ENCODE measurements at places on chromosomes 16 and 17.

DNA sequence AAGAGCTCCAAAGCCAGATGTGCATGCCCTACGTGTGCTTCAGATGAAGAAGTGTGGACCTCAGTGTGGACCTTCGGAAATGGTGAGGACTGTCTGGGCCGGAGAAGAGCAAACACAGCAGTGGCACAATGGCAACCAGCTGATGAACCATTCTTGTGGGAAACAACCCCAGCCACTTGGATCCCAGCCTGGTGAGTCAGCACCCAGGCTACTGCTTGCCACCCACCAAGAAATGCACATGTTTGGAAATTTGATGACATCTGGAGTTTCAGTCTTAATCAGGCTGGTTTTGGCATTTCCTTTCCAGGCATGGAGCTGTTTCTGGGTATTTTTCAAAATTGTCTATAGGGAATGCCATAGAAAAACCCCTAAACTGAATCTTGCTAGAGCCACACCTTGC lies 42.7 kb downstream of the DYNLRB2 start:
- DNase-seq: no peak

GRCh38 chr16:89281189-89281577 lies 63.7 kb downstream of the ZNF778 start:
- DNase-seq: no peak

DNA sequence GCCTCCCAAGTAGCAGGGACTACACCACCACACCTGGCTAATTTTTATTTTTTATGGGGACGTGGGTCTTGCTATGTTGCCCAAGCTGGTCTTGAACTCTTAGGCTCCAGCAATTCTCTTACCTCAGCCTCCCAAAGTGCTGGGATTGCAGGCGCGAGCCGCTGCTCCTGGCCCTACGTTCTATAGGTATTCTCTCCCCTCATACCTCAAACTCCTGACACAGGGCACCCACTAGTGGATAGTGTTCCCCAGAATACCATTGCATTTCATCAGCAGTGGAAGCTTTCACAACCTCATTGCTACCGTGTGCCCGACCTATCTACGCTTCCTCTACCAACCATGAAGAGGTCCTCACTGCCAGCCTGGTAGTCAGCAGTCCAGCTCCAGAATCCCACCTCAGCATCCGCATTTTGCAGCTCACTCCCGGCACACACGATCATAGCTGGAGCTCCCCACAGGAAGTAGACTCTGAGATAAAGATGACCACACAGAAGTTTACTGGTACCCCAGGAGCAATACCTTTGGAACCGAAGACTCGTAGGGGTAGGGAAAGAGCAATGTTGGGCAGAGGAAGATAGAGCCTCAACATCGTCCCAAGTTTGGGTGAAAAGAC lies 9.3 kb downstream of the CTRB2 start:
- DNase-seq: no peak

DNA sequence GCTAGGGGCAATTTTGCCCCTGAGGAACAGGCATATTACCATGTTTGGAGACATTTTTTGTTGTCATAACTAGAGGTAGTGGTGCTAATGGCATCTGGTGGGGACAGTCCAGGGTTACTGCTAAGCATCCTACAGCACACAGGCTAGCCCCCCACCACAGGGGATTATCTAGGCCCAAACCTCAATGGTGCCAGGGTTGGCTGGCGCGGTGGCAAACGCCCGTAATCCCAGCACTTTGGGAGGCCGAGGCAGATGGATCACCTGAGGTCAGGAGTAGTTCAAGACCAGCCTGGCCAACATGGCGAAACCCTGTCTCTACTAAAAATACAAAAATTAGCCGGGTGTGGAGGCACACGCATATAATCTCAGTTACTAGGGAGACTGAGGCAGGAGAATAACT lies 15.2 kb downstream of the C1QTNF1 start:
- no peak for DNase-seq

DNA sequence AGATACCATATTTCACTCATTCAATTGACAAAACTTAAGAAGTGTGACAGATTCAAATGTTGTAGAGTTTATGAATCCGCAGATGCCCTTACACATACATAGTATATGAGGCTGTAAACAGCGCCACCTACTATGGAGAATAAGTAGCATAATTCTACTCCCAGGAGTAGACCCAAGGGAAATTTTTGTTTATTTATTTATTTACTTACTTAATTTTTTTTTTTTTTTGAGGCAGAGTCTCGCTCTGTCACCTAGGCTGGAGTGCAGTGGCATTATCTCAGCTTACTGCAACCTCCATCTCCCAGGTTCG lies 35.5 kb downstream of the GAN start:
- peak; percentile 54 for DNase-seq

GRCh38 chr16:66926961-66927436 lies 1.7 kb upstream of the RRAD start:
- no peak for DNase-seq

GRCh38 chr17:80691784-80692183 lies 147.1 kb downstream of the RPTOR start:
- DNase-seq: no peak

DNA sequence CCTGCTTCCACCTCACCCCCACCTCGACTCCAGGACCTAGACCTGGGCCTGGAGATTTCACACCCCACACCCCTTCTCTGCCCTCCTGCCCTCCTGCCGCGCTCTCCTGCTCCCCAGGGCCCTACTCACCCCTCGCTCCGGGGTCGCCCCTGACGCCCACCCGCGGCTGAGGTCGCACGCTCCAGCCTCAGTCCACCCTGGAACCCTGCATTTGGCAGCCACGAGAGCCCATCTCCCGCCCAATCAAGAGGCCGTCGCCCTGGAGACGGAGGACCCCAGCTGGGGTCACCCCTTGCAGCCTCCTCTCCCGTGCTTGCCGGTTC lies 16.1 kb downstream of the TLE7 start:
- no peak for DNase-seq

GRCh38 chr17:33373273-33373672 lies 80.2 kb upstream of the ASIC2 start:
- no peak for DNase-seq

DNA sequence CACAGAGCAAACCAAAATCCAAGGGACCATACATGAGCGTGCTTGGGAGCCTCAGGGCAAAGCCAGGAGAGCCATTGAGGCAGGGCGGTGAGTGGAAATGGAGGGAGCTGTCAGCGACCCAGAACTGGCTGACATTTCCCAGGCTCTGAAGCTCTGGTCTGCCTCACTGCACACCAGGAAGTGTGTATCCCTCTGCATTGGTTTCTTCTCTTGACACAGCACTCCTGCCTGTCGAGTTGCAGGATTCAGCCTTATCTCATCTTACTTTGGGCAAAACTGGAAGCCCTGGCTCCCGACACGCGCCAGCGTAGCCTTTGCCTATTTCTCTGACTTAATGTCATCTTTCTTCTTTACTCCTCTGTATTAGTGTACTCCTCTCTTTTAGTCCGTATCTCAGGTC lies 144.7 kb upstream of the HS3ST3A1 start:
- DNase-seq: no peak

GRCh38 chr17:70136131-70136530 lies 33.2 kb upstream of the KCNJ2 start:
- DNase-seq: no peak

DNA sequence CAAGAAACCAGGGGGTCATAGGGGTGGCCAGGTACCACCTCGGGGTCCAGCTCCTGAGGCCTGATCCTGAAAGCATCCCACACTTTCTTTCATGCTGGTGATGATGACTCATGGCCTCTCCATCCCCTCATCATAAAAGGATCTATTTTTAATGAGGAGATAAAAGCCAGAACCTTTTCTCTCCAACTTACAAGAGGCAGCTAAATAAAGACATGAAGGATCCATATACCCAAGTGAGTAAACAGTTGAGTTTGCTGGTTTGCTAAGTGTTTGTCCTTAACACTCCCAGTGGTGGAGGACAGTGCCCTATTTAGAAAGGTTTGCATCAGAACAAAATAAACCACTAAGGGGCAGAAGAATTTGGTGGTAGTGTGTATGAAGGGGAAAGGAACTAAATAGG lies 383.8 kb downstream of the GRIN2A start:
- DNase-seq: no peak

DNA sequence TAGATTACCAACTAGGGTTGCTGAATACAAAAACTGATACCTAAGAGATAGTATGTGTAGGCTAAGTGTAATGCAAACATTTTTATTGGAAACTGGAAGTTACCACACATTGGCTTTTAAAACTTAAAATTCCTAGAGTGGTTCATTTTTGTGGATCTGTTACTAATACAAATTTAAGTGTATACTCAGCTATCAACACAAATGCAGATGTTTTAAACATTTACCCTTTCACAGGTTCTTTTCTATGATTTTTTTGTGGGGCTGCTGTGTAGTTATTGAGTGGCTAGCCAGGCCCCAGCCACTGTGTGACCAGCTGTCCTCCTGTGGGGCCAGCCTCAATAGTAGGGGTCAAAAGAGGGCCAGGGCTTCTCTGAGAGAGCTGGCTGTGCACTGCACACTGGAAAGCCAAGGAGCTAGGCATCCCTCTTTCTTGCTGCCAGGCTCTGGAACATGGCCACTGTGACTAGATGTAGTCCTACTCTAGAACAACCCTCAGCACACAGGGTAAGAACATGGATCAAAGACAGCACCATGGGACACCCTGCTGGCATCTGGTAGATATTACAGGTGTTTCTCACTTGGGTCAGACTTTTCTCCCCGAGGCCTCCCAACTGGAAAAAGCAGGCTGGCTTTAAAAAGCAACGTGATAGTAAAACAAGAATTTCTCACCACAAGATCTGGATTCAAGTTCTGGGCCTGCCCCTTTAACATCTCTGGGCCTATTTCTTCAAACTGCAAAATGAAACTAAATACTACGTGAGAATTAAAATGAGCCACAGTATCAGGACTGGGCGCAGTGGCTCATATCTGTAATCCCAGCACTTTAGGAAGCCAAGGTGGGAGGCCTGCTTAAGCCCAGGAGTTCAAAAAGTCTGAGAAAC lies 7.3 kb upstream of the VEZF1 start:
- DNase-seq: no peak

DNA sequence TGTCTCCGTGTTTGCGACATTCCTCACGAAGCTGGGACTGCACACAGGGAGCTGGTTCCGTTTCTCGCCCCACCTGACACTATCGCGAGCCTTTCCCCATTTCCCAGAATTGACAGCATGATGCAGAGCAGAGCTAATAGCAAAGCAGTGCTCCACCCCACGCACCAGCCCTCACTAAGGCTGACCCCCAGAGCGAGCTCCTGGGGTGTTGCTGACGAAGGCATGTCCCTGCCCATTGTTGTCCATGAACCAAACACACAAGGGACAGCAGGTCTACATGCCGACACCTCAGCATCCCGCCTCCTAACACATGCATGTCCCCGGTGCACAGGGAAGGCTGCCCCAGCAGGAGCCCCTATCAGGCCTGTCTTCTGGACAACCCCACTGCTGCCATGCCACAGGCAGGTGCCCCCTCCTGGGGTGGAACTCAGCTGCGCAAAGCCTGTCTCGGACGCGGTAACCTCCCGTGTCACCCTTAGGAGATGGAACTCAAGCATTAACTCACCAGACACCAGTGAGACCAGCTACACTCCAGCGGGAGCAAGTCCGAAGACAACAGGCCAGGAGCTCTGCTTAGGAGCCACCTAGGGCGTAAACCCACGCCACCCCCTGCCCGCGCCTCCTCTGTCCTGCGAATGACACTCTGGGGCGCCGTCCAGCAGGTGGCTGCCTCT lies 16.9 kb upstream of the TRAP1 start:
- no peak for DNase-seq

DNA sequence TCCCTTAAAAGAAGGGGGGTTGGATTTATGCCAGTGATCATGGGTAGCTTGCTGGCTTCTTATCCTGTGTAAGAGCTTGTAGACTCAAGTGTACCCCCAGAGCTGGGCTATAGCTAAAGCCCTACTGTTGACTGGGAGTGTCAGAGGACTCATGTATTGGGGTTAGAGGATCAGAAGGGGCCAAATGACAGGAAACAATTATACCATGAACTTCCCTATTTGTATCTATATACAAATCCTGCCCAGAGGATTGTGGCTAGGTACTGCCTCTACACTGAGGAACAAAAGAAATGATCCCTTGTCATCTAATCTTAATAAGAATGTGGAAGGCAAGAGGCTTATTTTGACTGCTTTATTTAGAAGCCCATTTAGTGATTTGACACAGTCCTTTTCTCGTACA lies 14.3 kb downstream of the ZP2 start:
- DNase-seq: no peak

DNA sequence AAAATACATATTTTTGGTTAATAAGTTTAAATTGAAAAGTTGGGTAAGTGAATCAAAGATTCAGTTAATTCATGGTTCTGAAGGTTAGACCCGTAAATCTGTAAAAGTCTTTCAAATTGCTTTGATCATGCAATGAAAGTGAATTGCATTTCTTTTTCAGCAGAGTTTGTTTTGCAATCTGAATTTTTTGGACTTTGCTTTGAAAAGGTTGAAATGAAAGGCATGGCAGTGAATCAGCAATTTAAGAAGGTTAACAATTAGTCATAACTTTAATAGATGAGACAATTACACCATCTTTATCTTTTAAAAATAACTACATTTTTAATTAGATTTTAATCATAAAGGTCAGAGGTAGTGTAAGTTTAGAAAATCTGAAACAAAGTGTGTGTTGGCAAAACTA lies 310.9 kb upstream of the KCNJ16 start:
- no peak for DNase-seq

GRCh38 chr16:81610144-81610842 lies 165.7 kb downstream of the CMIP start:
- DNase-seq: no peak

GRCh38 chr17:67532326-67532871 lies 155.3 kb downstream of the PITPNC1 start:
- no peak for DNase-seq

DNA sequence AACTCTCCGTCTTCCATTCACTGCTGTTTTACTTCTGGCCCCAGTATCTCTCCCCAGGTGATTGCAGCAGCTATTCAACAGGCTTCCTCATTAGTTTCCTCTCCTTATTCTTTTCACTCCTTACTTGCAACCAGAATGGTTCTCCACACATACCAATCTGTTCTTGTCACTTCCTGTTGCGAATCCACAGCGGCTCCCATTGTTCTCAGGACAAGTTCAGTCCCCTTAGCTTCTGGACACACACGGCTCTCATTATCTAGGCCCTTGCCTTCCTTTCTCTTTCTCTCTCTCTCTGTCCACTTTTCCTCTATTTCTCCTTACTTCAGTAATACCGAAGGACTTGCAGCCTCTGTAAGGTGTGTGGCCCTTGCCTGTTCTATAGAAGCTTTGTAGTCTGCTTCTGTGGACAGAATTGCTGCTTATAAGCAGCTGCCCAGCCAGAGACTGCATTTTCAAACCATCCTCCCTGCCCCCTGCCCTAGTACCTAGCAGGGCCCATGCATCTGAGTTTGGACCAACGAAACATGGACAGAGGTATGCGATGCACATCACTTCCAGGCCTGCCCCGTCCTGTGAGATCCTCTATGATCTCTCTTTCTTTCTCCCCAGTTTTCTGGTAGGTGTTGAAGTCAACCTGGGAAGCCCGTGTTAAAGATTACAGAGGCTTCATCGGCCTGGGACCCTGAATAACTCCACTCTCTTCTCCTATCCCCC lies 45.7 kb downstream of the VAT1L start:
- no peak for DNase-seq

Data from LNCaP clone FGC (cell line).